ENCODE measurements at places on chromosomes 5 and 9.

- DNase-seq: no peak
Observed at GRCh38 chr5:152107220-152107619, 182.6 kb upstream of the GLRA1 start.

DNA sequence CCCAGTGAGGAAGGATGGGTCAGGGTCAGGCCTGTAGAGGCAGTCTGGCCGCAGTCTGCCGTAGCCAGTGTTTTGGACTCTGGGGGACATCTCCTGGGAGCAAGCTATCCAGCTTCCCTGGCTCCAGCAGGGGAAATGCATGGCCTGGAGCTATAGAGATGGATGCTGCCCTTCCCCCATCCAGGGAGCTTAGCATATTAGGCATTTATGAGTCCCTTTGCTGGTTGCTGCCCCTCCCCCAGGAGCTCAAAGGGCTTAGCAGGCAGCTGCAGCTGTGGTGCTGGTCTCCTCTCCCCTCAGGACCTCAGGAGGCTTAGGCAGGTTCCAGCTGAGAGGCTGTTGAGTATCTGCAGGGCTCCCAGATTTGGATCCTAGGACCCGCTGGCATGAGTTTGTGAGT is 1158.7 kb downstream of the DTWD2 start:
- DNase-seq: no peak

DNA sequence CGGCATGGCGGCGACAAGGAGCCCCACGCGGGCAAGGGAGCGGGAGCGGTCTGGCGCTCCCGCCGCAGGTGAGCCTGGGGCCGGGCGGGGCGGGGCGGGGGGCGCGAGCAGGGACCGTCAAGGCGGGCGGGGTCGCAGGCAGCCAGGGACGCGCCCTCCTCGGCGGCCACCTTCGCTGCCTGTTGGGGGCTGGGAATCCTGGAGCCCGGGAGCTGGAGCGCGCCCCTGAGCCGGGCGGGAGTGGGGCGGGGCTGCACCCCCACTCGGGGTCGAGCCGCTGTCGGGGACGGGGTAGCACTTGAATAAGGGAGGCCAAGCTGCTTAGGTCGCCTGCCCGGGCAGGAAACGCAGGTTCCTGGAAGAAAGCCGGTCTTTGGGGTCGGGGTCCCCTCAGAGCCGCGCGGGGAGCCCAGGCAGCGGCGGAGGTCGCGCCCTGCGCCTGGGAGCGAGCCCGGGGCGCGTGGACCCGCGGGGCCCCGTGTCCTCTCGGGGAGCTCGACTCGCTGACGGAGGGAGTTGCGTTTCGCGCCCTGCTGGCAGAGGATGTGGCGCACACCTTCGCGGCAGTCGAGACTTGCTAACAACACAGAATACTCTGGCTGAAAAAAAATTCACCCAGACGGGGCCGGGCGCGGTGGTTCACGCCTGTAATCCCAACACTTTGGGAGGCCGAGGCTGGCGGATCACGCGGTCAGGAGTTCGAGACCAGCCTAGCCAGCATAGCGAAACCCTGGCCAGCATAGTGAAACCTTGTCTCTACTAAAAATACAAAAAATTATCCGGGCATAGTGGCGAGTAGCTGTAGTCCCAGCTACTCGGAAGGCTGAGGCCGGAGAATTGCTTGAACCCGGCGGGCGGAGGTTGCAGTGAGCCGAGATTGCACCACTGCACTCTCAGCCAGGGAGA is 552 bp downstream of the OTULINL start:
- DNase-seq: peak; percentile 52

GRCh38 chr9:33649463-33649862 is 125.4 kb downstream of the ANKRD18B start:
- DNase-seq: no peak

DNA sequence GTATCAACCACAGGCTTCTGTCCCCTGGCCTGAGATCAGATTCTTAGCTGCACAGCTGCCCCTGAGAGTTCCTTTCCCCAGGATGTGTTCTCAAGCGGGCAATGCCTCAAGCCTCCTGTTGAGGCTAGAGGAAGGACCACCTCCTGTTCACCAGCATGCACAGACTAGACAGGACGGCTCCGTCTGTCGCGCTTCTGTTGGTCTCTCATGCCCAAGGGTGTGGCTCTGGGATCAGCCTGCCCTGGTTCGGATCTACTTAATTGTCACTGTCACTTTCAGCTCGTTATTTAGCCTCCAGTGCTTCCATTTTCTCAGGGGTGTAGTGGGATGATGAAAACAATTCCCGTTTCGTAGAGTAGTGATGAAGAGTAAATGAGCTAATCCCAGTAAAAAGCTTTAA is 103.1 kb downstream of the KCNIP1 start:
- no peak for DNase-seq

DNA sequence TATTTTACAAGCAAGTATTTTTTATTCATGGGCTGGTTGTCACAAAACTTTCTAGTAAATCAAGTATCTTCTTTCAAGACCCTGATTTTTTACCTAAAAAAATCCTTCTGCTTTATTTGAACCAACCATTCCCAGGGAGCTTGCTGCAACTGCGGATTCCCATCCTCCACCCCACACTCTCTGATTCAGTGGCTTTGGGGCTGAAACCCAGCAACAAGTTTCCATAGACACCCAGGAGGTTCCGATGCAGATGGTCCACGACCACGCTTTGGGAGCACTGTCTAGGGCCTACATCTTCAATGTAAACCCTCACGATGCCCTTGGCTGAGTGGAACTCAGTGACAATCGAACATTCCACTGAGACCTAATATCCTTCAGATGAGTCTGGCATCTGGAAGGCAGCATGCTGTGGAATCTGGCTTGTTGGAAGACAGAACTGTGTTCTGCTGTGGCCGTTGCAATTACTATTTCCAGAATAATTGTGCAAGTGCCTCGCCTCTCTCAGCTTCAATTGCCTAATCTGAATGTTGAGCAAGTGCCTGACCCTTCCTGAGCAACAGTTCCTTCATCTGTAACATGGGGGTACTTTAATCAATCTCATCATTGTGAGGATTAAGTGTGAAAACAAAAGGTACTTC is 105.1 kb downstream of the INSYN2B start:
- DNase-seq: no peak

DNA sequence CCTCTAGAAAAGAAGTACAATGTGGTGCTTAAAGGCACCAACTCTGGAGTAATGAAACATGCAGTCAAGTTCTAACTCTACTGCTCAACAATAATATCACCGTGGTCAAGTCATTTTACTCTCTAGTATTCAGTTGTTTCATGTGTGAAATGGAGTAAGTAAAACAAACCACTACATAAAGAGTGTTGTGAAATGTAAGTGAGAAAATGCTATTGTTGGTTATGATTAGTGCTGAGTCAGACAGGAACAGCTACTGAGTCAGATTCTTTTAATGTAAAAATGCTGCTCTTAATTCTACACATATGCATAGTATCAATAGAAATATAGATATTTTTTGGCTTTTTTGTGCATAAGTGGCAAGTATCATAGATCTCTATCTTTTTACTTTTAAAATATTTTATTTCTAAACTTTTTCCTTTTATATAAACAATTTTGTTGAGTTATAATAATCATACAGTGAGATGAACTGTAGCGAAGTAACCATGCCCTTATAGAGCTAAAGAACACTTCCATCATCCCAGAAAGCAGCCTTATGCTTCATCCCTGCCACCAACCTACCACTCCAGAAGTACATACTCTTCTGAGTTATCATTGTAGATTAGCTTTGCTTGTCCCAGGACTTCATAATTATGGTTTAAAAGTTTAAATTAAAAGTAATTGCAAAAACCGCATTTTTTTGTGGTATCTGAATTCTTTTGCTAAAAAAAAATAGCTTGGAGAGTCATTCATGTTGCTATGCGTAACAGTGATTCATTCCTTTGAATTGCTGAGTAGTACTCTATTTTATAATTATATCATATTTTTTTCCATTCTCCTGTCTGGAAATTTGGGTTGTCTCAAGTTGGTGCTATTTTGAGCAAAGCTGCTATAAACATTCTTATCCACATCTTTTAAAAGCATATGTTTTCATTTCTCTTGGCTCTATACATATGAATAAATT is 548.2 kb upstream of the CLINT1 start:
- DNase-seq: no peak

DNA sequence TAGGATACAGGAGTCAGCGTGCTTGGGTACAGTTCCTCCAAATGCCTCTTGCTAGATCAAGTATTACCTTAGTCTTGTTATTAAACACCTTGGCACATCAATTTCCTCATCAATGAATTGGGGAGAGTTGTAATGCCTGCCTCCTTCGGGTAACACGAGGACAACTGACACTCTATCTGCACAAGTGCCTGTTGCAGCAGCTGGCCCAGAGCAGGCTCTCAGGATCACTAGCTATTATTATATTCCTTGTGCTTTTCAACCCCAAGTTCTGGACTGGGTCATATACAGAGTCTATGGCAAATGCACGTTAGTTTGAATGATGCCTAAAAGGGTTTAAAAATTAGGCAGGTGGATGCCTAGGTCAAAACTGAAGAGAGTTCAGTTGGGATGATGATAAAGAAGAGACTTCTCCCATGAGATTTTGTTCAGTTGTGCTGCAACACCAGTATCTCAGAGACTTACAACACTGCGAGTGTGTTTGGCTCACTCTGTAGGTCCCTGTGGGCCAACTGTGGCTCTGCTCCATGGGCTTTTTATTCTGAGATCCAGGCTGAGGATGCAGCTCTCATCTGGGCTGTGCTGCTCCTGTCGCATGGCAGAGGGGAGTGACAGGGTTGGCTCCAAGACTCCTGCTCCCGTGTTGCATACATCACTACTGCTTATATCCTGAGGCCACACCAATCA is 41.1 kb upstream of the TEX48 start:
- no peak for DNase-seq

- DNase-seq: no peak
Observed at GRCh38 chr5:150278916-150279315, 10.7 kb downstream of the CAMK2A start.

GRCh38 chr9:109403766-109404320 is 83.0 kb upstream of the EPB41L4B start:
- no peak for DNase-seq

DNA sequence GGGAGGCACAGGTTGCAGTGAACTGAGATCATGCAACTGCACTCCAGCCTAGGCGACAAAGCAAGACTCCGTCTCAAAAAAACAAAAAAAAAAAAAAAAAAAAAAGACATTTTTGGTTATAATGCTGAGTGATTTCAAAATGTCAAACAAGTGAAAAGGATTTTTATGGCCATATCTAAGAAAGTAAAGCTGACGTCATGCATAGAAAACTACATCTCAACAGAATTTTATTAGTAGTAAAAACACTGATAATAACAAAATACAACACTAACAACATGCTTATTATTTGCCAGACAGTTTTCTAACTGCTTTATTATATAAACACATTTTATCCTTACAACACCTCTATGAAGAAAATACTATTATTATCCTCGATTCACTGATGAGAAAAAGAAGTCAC is 833.0 kb upstream of the WWC1 start:
- no peak for DNase-seq

- DNase-seq: no peak
Observed at GRCh38 chr9:4235871-4236804, 63.7 kb downstream of the GLIS3 start.

DNA sequence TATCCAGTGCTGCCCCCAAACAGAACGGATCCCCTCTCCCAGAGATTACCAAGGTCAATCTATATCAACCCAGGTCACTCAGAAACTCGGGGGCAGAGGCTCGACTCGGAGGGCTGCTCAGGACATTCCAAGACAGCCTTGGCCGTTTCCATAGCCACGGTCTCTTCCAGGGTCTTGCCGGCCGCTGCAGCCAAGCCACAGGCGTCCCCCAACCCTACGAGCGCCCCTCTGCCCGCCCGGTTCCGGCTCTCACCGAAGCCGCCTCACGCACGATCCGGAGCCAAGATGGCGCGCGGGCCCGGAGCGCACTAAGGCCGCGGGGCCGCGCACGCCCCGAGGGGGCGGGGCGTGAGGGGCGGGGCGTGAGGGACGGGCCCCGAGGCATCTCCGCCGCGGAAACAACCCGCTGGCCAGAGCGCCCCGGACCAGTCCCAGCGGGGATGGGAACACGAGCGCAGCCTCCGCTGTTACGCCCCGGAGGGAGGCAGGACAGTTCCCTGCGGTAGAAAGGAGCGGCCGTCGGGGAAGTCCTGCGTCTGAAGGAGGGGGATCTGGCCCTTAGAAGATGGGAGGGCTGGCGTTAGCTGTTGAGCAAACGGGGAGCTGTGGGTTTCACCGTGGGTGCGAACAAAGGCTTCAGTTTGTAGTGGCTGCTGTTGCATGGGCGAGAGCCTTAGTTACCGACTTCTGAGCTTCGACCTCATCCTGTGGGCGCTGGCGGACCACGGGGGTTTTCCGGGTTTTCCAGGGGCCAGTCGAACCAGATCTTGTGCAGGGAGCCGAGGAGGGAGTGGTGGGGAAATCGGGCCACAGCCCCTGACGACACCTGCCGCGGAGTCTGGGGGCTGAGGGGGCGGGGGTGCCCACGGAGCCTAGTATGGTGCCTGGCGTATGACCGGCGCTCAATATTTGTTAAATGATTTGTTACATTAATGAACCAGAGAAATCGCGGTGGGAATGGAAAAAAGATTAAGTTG is at the start of gene RPP25L:
Gene RPP25L (minus strand): TSS at position 287 of the 977 bp plus-strand sequence. CDS start 801 bp downstream, outside the sequence.
- DNase-seq: peak; percentile 60

GRCh38 chr5:2883771-2884170 is 132.3 kb upstream of the IRX2 start:
- no peak for DNase-seq

DNA sequence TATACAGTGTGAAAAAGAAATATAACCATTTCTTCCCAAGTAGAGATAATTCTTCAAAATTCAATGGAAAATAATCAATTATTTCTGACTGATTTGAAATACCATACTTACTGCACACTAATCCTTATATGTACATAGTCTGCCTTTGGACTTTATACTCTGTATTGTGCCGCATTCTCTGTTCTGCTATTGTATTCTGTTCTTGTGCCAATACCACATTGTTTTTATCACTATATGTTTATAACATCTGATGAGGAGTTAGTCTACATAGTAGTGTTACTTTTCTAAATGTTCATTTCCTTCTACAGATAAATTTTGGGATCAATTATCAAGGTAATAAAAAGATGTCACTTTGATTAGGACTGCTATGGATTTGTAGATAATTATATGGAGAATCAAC is 16.7 kb upstream of the ZNF462 start:
- DNase-seq: no peak

GRCh38 chr5:38404667-38405276 is 146.4 kb downstream of the EGFLAM start:
- no peak for DNase-seq

DNA sequence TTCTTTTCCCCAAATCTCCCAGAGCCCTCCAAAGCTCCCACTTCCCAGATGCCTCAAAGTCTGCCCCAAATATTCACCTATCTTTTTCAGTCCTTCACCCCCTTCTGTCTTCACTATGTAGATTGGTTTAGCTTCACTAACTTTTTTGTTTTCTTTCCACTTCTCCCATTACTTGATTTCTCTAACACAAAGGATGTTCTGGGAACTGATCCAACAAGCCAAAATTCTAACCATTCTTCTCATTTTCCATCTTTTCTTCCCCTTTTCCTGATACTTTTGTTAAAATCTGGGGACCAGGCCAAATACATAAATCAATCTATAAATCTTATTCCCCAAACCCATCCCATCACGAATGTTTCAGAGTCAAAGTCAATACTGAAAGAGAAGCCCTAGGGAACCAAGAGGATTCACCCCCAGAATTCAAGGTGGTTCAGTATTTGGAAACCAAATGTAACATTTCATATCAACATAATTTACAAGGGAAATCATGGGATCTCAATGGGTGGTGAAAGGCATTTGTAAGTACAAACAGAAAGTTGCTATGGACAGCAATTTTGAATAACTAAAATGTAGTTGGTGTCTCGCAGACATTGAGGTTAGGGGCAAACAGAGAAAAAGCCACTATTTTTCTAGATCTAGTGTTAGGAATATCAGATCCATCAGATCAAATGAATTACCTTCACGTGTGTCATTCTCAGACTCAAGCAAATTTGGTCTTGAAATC is 35.3 kb downstream of the APTX start:
- no peak for DNase-seq

- DNase-seq: no peak
Observed at GRCh38 chr5:167582283-167582682, 709.2 kb upstream of the WWC1 start.

Data from stimulated activated CD4-positive, alpha-beta T cell treated with anti-CD3 and anti-CD28 coated beads, Interleukin-1b, Interleukin-23, amount 100 ng/mL, for 1 hour (primary cell).